ENCODE measurements at places on chromosomes 16 and 17. TPM values are rescaled to one million over a fixed set of nuclear protein-coding genes. Genes with fewer than 3 reads are reported as not detected.

YWHAE gene
- total RNA-seq, result 1,088 TPM

IL21R gene
- 0.33 TPM for total RNA-seq

TBC1D3D gene
- 5.3 TPM for total RNA-seq

CHST6 gene
- 2.7 TPM for total RNA-seq

KRT36 gene
- not detected for total RNA-seq

ABCA5 gene
- 84.1 TPM for total RNA-seq

YBX2 gene
- 1.3 TPM for total RNA-seq

EMP2 gene
- 21.9 TPM for total RNA-seq

C17orf78 gene
- not detected for total RNA-seq

BCO1 gene
- 11.5 TPM for total RNA-seq

ITGAE gene
- total RNA-seq, result 7.9 TPM

PRSS22 gene
- total RNA-seq, result 1.2 TPM

CTRB1 gene
- not detected for total RNA-seq

SKAP1 gene
- 0.38 TPM for total RNA-seq

EVI2A gene
- 2.3 TPM for total RNA-seq

RBFOX1 gene
- 22.2 TPM for total RNA-seq
